ENCODE measurements at places on chromosomes 2 and 18.
A peak's percentile ranks its signal among the peaks of the same experiment; 100 is the strongest.

DNA sequence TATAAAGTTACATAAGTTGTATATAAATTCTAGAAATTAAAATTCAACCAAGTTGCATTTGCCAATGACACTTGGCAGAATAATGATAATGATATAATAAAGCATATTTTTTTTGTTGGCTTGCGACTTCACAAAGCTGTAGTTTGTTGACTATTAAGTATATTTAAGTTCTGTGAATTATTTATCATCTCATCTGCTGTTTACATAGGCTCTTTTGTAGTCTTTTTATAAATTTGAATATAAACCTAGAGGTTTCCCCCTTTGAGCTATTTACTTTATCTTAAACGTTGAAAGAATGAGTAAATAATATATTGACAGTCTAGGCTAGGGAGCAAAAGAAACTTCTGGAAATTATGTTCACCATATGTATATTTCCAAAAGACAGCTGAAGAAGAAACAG is 32.9 kb downstream of the C18orf63 start:
- DNase-seq = no peak

- peak; percentile 67 for DNase-seq
These were observed 11.4 kb upstream of the ALPI start for GRCh38 chr2:232444409-232445148.

DNA sequence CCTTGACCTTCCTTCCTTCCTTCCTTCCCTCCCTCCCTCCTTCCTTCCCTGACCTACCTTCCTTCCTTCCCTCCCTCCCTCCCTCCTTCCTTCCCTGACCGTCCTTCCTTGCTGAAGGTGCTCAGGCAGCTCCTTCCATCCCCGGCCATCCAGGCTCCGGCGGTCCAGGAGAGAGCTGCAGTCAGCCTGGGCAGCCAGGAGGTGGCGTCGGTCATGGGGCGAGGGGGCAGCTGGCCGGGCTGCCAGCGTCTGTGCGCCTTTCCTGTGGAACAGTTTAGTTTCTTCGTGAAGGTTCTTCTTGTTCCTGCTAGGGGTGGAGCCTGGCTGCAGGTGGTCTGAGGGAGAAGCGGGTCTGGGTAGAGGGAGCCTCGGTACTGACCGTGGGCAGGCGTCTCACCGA is 15.7 kb downstream of the GPR35 start:
- peak; percentile 68 for DNase-seq

GRCh38 chr2:108950369-108951135 is 38.5 kb downstream of the EDAR start:
- DNase-seq = no peak

DNA sequence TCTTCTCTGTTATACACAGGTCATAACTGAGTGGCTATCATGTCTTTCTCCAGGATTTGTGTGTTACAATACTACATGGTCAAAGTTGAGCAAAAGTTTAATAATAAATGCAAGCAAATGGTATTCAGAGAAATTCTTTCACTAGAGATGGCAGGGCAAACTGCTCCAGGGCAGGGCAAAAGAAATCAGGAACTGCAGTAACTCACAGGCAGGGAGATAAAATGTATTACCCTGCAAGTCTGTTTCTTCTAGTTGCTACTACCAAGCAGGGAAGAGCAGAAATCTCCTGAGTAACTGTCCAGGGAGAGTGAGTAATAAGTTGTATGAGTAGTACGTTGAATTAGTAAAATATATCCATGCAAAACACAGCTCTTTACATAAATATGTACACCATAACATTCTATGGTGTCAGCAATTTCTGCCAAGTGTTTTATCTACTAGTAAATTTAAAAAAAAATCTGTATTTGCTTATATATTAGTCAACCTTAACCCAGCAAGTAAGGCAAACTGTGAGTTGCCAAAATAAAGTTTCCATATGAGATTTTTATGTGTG is 404.1 kb downstream of the ZEB2 start:
- DNase-seq = no peak

- no peak for DNase-seq
These were observed 351.9 kb downstream of the SATB2 start for GRCh38 chr2:199105826-199106225.

- peak; percentile 92 for DNase-seq
These were observed 130.9 kb downstream of the EXOC6B start for GRCh38 chr2:72694715-72695496.

DNA sequence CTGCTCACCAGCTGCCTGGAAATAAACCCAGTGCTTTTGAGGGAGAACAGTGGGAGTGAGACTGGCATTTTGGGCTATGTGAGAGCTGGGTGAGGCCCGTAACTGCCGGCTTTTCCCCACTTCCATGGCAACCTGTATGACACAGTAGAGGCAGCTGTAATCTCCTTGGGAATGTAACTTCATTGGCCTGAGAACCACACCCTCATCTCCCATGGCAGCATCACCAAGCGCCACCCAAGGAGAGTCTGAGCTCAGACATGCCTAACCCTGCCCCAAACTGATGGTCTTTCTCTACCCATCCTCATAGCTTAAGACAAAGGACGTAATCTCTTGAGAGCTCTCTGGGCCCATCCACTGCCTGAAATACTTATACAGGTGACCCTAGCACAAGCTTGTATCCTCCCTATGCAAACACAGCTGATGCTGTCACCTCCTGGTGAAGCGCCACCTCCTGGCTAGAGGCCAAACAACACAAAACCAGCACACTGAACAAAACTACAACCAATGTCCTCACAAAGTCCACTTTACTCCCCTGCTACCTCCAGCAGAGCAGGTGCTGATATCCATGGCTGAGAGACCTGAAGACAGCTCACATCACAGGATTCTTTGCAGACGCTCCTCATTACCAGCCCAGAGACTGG is 763.4 kb upstream of the NRXN1 start:
- no peak for DNase-seq

GRCh38 chr2:54538537-54538936 is 82.4 kb downstream of the SPTBN1 start:
- no peak for DNase-seq

GRCh38 chr2:160984426-160985077 is 175.7 kb upstream of the TANK start:
- DNase-seq = no peak

- DNase-seq = no peak
These were observed 240.3 kb downstream of the VAPA start for GRCh38 chr18:10153924-10154752.

GRCh38 chr2:164560181-164560792 is 61.0 kb downstream of the GRB14 start:
- DNase-seq = no peak

DNA sequence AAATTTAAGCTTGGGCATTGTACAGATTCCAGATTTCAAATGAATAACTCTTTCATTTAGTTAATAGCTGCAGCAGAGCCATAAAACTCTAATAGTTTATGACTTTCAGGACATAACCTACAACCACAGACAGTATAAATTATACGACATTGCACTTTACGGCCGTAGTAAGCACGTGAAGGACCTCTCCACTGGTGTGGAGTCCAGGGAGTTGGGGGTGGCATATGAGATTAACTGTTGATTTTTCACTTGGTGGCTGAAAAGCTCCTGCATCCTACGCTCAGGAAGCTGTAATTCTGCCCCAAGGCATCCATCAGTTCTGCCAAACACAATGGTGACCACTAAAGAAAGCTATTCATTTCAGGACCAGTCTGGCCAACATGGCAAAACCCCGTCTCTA is 376.2 kb downstream of the SOX11 start:
- no peak for DNase-seq

GRCh38 chr18:58567453-58568196 is 61.3 kb downstream of the ALPK2 start:
- peak; percentile 28 for DNase-seq

- no peak for DNase-seq
These were observed 27.5 kb downstream of the CDH20 start for GRCh38 chr18:61360404-61361383.

GRCh38 chr2:21500401-21500945 is 376.7 kb downstream of the TDRD15 start:
- DNase-seq = no peak

- no peak for DNase-seq
These were observed 230.2 kb downstream of the GBX2 start for GRCh38 chr2:235937936-235938335.

- peak; percentile 36 for DNase-seq
These were observed 88.8 kb downstream of the INHBB start for GRCh38 chr2:120434492-120435308.

DNA sequence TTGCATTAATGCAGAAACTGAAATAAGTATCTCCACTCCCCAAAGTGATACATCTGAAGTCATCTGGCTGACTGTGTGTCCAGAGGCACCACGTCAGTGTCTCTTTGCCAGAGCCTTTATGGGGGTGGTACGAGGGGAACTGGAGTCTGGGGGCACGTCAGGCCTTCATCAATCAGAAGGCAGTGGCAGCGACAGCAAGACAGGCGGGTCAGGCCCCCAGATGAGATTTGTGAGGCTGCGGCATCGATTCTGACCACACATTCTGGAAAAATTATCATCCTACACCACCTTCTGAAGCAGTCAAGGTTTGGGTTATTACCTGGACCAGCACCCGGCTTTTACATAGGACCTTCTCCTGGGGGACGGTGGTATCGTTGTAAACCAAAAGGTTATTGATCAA is 223.6 kb downstream of the GBX2 start:
- DNase-seq = no peak

- DNase-seq = no peak
These were observed 204.8 kb downstream of the TSN start for GRCh38 chr2:121960251-121960650.

DNA sequence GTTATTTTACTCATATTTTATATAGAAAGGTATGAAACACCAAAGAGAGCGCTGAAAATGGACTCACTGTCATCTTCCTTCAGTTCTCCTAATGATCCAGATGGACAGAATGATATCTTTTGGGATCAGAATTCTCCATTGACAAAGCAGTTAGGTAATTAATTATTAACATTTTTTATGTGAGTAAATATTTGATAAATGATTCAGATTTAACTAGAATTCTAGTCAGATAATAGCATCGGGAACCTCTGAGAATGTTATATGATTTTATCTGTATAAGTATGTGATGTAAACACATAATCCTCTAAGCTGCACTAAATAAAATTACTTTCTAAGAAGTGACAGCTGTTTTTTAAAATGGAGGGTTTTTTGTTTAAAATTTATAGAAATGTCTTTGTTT is 2.0 kb downstream of the ETAA1 start:
- DNase-seq = no peak

- no peak for DNase-seq
These were observed 335.1 kb upstream of the ZNF521 start for GRCh38 chr18:25686960-25687500.

DNA sequence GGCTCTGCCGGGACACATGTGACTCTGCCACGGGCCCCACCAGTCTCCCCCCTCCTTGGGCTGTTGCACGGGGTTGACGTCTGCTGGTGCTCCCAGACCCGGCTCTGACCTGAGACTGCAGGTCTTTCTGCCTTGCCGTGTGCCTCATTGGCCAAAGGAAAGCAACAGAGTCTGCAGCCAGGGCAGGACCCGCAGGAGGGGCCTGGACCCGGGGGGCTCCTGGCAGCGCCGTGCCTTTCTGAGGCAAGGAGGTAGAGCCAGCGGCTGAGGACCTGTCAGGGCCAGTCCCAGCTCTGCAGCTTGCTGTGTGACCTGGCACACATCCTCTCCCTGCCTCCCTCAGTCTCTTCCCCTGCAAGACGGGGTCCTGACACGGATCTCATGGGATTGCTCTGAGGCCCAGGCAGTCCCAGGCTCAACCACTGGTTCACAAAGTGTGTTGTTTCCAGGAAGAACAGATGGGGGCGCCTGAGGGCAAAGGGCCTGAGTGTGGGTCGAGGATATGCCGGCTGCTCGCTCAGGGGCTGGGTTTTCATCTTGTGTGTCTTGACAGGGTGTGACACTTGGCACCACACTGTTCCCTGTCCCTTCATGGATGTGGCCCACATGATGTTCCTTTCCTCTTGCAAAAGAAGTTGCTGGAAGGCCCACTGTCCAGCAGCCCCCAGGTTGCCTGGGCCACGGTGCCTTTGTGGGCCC is 9.0 kb downstream of the CAPN10 start:
- DNase-seq = peak; percentile 53

DNA sequence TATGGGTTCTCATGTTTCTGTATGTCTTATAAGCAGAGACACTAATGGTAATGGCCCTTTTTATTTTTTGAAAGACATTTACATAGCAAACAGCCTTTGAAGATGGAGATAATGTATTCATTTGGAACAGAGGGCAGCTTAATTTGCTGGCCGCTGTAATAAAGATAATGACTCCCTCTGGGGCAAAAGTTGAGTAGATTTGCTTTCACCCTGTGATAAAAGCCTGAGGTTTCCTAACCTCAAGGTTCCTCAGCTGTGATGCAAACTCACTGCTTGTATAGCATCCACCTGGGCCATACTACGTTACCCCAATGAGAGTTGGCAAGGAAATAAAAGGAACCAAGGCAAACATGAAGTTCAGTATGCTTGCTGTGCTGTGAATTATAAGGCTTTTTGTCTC is 54.8 kb downstream of the TEX51 start:
- DNase-seq = no peak

DNA sequence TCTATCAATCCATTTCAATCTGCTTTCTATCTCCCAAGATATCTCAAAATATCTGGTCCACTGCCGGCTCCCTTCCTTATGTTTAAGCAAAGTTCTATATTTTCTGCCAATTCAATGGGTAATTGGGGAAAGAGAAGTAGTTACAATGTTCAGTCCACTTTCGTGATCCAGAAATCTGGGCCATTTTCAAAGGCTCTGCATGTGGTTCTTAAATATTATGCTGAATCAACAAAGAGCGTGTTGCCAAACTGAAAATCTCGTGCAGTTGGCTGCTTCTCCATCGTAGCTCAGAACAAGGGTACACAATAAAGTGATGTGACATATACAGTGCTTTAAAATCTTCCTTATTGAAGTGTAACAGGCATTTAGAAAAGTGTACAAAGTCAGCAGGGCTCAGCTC is 863.1 kb downstream of the RNF144A start:
- no peak for DNase-seq

DNA sequence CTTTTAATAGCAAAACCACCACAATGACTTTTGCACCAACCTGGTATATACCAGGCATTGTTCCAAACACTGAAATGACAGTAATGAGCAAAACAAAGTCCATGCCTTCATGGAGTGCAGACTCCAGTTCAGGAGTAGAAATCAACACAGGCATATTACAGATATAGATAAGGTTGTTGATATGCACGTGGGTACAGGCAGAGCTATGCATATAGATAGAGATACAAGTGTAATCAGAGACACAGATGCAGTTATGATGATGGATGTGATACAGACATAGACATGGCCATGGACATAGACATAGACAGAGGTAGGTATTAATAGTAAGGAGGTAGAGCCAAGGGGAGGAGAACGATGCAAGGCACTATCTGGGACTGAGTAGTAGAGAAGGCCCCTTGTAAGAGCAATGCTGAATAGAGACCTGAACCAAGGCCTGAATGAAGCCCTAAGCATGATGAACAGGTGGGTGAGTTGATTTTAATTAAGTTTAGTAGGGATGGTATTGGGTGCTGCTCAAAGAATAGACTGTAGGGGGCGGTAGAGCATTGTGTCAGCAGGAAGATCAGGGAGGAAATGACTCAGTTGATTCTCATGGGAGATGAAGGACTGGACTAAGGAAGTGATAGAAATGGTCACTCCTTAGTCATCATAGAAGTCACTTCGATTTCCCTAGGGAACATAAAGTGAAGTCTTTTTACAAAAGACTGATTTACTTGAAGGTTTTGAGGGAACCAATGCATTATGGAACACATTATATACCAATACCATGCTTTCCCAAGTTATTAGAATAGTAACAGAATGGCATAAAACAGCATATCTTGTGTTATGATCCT is 39.4 kb downstream of the CMPK2 start:
- DNase-seq = no peak

All from right lobe of liver (tissue), 6 donors.